ENCODE measurements at places on chromosomes 5 and 9.
A peak's percentile ranks its signal among the peaks of the same experiment; 100 is the strongest.

GRCh38 chr5:21140987-21141386, 1153.0 kb upstream of the CDH18 start:
- DNase-seq: no peak

DNA sequence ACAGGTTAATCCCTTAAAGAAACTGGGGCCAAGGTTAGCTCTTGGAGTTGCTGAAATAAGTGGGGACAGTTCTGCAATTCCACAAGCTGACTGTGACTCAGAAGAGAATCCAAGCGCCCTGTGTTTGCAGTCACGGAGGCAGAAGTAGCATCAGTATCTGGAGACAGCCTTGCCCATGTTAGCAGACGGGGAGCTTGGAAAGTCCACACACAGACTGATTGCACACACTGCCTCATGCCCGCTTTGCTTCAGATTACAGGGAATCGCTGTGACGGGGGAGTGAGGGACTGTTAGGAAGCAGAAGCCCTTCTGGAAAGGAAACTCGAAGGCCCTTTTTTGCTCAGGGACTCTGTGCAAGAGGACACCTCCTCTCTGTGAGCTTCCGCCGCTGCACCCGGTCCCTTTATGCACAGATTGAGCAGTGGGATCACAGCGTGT, 30.9 kb upstream of the PPP1R26 start:
- DNase-seq: no peak

DNA sequence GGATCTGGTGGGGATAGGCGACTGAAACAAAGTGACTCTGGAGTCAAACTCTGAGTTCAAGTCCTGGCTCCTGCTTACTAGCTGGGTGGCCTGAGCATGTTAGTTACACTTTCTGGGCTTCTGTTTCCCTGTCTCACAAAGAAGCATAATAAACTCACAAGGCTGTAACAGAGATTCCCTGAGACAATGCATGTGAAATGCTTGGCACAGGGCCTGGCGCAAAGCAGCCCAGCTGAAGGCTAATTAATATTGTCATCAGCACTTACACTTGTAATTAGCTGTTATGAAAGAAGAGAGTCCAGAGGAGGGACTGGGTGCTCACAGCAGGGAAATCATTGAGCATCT, 64.1 kb upstream of the SPOCK1 start:
- no peak for DNase-seq

- DNase-seq: no peak
Measured at GRCh38 chr5:123441408-123441807, 18.2 kb upstream of the CEP120 start.

GRCh38 chr5:138927979-138928378, 52.8 kb upstream of the LRRTM2 start:
- DNase-seq: no peak

DNA sequence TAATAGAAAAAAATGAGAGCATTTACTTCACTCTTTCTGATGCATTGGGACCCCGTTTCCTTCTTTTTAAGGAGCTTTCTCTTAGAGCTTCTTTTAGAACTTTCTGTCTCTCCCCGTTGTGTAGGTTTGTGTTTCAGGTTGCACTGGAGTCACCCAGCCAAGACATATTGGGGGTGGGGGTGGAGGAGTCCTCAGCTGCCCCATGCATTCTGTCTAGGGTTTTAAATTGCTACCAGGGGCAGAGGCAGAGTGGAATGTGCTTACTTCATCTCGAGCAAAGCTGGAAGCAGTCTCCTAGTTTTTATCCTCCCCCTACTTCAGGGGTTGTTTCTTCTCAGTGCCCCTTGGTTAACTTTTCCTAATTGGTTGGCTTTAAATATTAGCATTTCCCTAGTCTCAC, 9.4 kb downstream of the OR2K2 start:
- DNase-seq: no peak

- no peak for DNase-seq
Measured at GRCh38 chr9:20573023-20573422, 49.3 kb downstream of the MLLT3 start.

- DNase-seq: no peak
Measured at GRCh38 chr5:135890867-135891266, 4.8 kb downstream of the IL9 start.

DNA sequence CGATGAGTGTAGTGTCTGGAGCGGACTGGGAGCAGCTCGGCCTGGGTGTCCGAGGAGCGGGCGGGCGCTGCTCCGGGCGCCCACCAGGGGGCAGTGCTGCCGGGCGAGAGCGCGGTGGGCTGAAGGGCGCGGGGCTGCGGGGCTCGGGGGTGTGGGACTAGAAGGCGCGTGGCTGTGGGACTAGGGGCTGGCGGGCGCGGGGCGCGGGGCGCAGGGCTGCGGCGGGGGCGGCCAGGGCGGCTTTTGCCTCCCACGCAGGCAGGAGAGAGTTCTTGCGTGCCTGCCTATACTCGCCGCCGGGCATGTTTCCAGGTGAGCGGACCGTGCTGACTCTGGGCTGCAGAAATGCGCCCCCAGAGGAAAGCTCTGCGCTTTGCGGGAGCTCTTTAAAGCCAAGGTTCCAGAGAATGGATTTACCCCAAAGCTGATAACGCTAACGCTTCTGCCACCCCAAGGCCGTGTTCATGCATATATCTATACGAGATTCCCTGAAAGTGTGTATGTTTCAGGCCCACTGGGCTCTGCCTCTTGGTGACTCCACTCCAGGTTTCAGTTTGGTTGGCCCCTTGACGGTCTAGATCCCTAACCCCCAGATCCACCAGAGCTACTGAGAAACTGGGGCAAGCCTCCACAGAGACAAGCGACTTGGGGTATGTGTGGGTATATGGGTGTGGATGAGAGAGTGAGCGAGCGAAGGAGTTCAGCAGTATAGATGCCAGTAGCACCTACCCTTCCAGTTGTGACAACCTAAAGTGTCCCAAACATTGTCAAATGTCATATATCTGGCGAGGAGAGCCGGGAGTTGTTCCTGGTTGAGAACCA, 56.2 kb downstream of the ACER2 start:
- peak; percentile 81 for DNase-seq

DNA sequence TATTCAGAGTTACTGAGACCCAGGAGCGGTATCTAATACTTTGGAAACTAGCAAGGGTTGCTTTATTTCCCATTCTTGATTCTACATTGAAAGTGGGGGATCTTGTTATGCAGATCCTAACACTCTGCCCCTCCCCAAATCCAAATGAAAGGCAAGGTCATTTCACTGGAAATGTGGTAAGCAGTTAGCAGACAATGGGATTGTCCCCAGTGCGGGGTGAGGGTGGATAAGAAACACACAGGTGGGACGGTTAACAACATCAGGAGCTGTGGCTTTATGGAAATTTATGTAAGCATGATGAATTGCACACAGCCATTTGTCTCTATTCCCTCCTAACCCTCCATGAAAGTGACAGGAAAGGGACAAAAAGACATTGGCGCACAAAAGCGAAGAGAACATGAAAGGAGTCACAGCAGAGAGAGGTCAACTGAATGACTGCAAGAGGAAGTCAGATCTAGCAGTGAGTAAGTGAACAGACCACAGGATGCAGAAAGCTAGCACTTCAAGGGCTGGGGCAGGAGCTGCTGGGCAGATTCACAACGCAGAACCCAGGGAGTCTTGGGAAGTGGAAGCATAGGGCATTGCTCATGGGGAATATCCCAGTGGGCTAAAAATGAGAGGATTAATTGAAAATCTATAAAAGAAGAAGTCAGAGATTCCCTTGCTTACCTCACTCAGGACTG, 184.4 kb downstream of the HSD17B3 start:
- no peak for DNase-seq

GRCh38 chr5:76325326-76325725, 77.8 kb upstream of the IQGAP2 start:
- DNase-seq: peak; percentile 13

- no peak for DNase-seq
Measured at GRCh38 chr5:39518516-39518915, 93.7 kb upstream of the DAB2 start.

DNA sequence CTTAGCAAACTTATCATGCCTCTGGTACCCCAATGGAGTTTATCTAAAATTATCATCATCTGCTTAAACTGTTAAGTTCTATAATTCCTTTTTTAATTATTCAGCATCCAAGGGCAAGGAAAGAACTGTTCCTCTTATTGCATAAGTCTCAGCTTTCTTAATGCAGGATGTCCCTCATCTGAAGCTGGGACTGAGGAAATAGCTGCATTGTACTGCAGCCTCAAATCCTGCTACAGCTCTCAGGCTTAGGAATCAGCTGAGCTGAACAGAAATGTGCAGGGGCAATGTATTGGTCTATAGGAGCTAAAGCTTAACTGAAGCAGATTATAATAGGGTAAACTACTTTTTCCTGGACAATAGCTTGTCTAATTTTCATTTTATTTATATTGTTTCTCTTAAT, 48.0 kb downstream of the HAPLN1 start:
- DNase-seq: no peak

DNA sequence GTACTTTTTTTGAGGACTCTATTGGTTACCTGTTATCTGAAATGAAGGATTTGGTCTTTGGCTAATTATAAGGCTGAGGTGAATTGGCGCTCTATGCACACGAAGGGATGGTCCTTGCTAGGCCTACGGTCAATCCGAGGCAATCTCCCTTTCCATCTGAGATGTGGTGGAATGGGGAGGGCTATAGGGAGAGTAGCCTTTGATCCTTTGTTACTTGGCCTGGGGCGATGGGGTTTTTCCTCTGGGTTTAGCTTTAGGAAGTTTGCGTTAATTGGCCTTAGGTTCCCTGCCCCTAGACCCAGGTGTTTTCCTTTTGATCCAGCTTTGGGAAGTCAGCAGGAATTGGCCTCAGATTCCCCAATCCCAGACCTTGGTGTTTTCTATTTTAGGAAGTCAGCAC, 102.1 kb upstream of the C9orf72 start:
- no peak for DNase-seq

DNA sequence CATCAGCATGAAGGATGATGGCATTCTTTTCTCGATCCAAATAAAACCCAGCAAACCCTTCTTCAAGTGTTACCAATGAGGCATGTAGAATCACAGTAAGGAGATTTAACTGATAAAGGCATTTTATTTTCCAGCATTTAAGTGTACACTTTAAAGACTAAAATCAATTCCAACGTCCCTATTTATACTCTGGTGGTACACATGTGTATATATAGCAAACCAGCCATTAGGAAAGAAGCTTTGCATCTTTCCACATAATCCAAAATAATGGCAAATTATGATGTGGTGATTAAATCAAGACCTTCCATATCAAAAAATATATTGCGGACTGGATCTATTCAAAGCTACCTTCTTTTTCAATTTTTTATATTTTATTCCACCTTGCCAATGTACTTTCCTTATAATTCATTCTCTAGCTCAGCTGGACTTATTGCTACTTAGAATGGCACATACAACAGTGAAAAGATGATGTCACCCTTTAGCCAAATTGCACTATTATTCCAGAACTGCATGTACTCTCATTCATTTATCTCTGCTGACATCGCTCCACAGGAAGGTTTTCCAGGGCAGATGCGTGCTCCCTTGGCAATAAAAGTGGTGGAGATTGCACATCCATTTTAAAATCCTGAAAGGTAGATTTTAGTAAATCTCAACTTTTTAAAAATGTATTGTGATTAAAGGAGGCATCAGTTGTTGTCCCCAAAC, 63.3 kb upstream of the SLC30A5 start:
- DNase-seq: no peak

DNA sequence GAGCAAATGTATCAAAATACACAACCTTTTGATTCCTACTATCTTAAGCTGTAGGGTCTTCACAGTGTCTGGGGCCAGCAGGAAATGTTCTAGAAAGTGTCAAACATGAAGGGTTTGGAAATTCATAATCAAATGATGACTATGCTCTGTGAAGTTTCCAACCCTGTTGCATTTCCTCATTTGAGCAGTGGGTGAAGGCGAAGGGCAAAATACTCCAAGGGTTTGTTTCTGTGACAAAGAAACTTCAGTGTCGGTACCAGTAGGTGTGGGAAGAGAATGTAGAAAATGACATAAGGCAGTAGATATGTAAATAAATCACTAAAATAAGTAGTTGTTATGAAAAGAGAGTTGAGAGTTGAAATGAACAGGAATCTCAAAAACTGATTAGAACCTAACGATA, 576 bp downstream of the ALDOB start:
- no peak for DNase-seq

- DNase-seq: no peak
Measured at GRCh38 chr5:11239261-11240015, 478.4 kb upstream of the DAP start.

DNA sequence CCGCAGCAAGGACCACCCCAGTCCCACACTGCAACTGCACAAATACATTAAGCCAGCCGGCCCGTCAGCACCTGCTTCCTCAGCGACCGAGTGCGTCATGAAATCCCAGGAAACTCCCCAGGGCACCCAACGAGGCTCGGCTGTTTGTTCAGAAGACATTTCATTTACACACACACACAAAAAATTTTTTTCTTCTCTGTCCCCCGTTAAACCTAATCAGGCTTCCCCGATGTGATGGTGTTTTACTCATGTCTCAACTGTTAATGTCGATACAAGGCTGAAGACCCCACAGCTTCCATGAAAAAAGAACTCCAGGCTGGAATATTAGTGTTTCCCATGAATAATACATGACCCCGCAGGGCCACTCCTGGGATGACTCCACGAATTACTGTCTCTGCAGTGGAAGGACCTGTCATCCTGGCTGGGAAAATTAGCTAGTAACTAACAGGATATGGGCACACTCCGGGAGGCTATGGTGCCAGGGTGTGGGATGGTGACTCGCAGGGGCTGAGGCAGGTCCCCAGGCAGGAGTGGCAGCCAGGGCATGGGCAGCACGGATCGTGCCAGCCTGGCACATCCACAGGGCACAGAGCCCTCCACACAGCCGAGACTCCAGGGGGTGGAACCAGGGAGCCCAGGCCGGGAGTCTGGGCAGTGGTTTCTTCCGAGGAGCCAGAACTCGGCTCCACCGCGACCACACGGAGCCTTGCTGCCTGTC, 102.4 kb downstream of the VAV2 start:
- DNase-seq: no peak

- no peak for DNase-seq
Measured at GRCh38 chr5:150765011-150765798, 6.4 kb upstream of the DCTN4 start.

GRCh38 chr9:125439434-125440272, 178.0 kb downstream of the GAPVD1 start:
- no peak for DNase-seq

- DNase-seq: no peak
Measured at GRCh38 chr9:92455217-92455616, 27.1 kb downstream of the ASPN start.

GRCh38 chr9:127991017-127991756, 10.4 kb upstream of the EEIG1 start:
- no peak for DNase-seq

All from CD4-positive, alpha-beta T cell treated with Interleukin-17A for 4 hours (primary cell).